ENCODE measurements at places on chromosomes 7 and 10.

DNA sequence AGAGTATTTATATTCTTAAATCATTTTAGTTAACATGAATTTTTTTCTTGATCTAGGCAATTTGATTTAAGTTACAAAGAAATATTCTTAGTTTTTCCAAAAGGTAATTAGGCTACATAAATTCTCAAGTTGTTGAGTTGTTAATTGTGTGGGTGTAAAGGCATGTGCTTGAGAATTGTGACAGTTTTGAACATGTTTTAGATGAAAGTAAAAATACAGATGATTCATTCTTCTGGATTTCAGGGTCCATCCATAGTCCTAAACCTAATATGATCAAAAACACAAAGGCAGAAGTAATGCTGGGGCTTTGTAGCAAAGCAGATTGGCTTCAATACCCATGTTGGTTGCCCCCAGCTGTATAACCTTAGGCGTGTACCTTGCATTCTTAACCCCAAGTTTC lies 127.9 kb downstream of the CPED1 start:
- no peak for DNase-seq

DNA sequence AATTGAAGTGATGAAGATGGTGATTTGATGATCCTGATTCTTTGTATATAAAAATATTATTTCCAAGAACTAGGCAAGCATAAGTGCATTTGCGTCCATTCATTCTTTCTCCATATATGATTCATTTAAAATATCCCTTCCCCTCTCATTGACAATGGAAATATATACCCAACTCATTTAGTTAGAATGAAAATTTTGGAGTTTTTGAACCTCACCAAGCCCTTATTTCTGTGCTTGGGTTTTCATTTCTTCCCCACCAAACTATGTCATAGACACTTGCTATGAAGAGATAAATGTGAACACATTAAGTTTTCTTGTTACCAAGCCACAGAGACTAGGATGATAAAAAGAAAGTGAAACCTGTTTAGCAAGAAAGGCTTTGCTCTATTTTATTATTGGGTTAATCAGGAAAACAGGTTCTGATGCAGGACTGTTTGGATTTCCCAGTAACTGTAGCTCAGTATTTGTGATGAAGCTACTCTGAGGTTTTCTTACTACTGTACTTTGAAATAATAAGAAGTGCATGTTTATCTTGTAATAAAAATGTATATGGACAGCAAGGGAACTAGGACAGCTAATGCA lies 68.3 kb downstream of the ITGB1 start:
- DNase-seq, result no peak

GRCh38 chr10:43105102-43105955 lies 28.5 kb downstream of the RET start:
- DNase-seq, result peak; percentile 30

GRCh38 chr7:120988591-120989256 lies at the start of gene CPED1:
Gene CPED1, plus strand, starts transcription at chr7:120988711. Its CDS starts 911 bp downstream, at chr7:120989622.
- DNase-seq, result peak; percentile 46

GRCh38 chr7:44761207-44762161 lies 12.8 kb downstream of the ZMIZ2 start:
- no peak for DNase-seq

DNA sequence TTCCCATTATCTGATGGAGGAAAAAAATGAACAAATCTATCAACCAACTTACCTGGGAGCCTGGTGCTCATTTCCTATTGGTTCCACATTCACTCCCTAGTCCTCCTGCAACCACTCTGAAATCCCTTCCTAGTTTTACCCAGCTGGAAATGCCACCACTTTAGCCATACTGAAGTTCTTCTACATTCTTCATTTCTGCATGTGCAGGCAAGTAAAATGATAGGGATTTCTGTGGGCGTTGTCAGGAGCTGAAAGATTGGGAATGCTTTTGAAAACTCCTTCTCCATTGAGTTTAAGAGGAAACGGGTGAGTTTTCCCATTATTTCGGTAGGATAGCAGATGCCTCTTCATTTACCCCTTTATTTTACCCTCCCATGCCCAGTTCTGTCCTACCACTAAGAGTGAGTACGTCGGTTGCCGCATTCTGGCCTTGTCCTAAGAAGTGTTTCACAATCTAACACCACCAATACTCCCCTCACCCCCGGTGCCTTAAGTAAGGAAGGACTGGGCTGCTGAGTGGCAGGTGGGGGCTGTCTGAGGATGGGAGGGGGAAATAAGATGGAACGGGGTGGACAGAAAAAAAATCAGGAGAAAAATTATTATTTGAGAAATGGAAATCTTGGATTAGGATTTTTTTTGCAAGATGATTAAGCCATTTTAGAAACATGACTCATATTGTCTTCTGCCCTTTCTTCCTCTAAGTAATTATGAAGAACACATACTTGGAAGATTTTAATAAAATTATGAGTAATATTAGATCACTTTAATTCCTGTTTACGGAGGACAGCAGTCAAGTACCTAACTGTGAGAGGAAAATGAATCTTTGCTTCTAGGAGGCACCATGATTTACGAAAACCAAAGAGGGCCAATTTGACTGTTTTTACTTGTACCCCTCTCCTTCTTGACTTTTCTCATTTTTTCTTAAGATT lies 13.2 kb upstream of the TAS2R60 start:
- DNase-seq, result no peak

DNA sequence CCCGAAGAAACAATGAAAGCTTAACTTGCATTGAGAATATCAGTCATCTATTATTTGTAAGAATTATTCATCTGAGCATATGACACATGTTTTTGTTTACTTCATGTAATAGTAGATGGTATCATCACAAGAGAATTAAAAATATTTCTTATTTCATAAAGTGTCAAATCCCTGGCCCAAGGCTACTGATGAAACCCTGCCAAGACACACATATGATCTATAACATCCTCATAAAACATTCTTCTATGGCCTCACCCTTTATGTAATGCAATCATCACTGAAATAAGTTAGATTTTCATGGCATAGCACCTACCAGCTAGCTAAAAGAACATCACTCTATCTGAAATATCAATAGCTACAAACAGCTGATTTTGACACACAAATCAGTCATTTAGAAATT lies 385.6 kb upstream of the PHF14 start:
- DNase-seq, result no peak

- no peak for DNase-seq
These were observed 880.6 kb downstream of the LRMDA start for GRCh38 chr10:76311752-76312636.

- no peak for DNase-seq
These were observed 52.6 kb downstream of the RASGEF1A start for GRCh38 chr10:43214071-43214955.

GRCh38 chr10:78532480-78533042 lies 498.9 kb downstream of the RPS24 start:
- no peak for DNase-seq

- DNase-seq, result no peak
These were observed 351.0 kb downstream of the TCERG1L start for GRCh38 chr10:130960531-130960930.

DNA sequence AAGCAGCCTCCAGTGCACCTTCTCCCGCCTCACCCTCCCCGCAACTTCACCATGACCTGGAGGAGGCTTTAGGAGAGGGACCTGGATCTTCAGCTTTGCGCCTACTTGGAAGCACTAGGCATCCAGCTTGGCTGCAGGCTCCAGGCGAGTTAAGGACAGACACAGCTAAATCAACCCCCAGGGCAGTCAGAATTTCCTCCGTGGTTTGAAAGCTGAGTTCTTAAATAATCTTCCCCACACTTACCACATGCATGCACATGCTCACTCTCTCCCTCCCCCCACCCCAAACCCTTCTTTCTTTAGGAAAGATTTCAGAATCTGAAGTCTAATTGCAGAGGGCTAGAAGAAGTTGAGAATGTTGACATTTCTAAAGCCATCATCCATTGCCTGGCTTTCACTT lies 36.7 kb upstream of the LRRC4 start:
- DNase-seq, result no peak

DNA sequence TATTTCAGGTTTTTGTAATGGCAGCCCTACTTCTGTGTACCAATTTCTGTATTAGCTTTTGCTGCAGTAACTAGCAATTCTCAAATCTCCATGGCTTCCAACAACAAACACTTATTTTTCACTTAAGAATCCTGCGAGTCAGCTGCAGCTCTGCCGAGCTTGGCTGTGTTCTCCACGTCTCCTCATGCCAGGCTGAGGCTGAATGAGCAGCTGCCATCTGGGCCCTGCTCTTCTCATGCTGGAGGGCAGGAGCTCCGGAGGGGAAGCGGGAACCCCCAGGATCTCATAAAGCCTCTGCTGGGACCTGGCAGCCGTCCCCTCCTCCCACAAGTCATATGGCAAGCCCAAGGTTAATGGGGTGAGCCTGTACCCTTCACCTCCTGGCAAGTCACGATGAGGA lies 591.1 kb downstream of the SDK1 start:
- DNase-seq, result no peak

GRCh38 chr7:130672146-130672545 lies 3.6 kb upstream of the COPG2 start:
- DNase-seq, result no peak

GRCh38 chr7:12729112-12729511 lies 41.7 kb downstream of the ARL4A start:
- DNase-seq, result peak; percentile 7

GRCh38 chr7:155722118-155722517 lies 77.7 kb downstream of the RBM33 start:
- no peak for DNase-seq

DNA sequence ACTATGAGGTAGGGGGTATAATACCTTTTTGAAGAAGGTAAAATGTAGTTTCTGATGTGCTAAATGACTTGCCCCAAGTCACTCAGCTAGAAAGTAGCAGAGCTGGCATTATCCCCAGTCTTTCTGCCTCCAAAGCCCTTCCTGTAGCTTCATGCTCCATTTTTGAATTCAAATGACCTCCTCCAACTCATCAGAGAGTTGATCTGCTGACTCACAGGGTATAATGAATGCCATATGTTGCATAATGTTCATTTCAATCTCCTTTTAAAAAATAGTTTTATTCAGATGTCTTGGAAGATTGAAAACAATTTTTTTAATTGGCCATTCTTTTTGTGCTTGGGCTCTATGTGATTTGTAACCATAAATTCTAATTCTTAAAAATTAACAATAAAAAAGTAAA lies 272.8 kb upstream of the IMMP2L start:
- no peak for DNase-seq

DNA sequence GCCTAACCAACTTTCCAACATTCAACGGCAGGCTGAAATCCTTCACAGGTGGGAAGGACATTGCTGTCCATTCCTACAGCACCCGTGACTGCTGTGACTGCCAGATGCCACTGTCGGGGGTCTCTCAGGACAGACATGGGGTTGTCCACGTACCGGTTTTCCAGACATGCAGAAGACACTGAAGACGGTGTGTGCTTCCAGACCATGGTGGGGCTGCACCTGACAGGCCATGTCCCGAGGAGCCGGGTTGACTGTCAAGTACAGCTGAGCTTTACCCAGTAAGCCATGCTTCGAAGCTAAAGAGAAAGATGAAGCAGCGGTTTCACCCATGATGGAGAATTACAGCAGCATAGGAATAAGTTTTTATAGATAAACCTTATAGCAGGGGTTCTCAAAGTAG lies 70.9 kb downstream of the PKD1L1 start:
- no peak for DNase-seq

DNA sequence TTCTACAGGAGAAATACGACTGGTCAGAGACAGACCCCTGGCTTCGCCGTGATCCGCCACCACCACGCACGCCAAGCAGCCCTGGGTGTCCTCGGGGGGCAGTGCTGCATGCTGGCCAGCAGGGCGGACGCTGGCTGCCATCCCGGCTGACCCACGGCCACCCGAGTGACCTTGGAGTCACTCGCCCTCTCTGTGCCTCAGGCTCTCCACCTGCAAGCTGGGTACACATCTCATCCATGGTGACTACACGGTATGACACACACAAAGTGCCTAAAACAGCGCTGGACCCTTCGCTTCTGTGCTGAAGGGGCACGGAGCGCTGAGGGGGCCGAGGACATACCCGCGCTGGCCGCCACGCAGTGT lies 62.0 kb upstream of the RNF32 start:
- no peak for DNase-seq

- DNase-seq, result no peak
These were observed 95.3 kb upstream of the CYP26C1 start for GRCh38 chr10:92965314-92965713.

DNA sequence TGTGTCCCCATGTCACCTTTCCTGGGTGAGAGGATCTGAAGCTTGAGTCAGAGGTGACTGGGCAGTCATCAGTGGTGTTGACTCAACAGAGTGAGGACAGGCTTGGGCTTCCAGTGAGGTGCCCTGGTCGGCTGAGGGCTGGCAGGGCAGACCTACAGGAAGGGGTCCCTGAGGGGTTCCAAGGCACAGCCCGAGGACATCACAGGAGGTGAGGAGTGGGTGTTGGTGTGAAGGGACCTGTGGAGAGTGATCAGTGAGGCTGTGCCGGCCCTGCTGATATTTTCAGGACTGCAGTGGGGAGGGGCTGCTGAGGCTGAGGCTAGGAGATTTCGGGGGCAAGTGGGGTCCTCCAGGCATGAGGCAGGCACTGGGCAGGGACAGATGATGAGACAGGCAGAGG lies 545.5 kb downstream of the TCERG1L start:
- no peak for DNase-seq

GRCh38 chr7:135673360-135673706 lies 11.0 kb downstream of the STMP1 start:
- DNase-seq, result no peak

DNA sequence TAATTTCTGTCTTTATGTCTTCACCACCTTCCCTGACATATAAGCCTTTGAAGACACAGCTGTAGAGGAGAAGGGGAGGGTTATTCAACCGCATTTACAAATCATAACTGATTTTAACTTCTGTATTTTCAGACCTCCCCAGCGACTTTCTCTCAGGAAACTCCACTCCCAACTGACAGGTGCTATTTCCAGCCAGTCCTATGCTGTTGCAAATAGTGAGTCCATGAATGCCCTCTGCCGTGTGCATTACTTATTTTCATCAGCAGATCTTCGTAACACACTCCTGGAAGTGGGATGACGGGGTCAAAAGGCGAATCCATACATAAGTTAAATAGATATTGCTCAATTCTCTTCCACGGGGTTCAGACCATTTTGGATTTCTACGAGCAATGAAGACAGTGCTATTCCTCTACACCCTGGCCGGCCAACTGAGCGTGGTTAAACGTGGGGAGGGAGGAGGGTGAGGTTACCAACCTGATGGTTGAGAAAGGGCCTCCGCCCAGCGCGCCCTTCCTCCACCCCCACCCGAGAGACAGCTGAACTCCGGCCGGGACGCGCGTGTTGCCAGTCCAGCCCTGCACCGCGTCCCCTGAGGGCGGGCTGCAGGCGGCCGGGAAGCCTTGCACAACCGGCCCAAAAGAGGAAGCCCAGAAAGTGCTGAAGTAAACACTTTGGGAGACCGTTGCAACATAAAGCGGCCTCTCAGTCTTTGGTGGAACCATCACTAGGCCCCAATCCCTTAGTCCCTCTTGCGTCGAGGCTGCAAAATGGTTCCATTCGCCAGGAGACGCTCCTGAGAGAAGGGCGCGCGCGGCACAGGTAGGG lies at the start of gene APBB1IP:
TSS of gene APBB1IP (plus strand) at position 705 of the 825 bp plus-strand sequence. CDS start 53,986 bp downstream, outside the sequence.
- DNase-seq, result no peak

GRCh38 chr10:93370961-93371360 lies 111.2 kb downstream of the MYOF start:
- no peak for DNase-seq

GRCh38 chr10:108789336-108789735 lies 1134.0 kb downstream of the XPNPEP1 start:
- no peak for DNase-seq

All from amygdala (tissue), 56 donors.